Esophagus muscularis mucosa (tissue), 4 donors: ENCODE measurements at places on chromosomes 2 and 18.
A peak's percentile ranks its signal among the peaks of the same experiment; 100 is the strongest.

- DNase-seq = no peak
Observed at GRCh38 chr2:70192516-70192915, 1.7 kb upstream of the C2orf42 start.

DNA sequence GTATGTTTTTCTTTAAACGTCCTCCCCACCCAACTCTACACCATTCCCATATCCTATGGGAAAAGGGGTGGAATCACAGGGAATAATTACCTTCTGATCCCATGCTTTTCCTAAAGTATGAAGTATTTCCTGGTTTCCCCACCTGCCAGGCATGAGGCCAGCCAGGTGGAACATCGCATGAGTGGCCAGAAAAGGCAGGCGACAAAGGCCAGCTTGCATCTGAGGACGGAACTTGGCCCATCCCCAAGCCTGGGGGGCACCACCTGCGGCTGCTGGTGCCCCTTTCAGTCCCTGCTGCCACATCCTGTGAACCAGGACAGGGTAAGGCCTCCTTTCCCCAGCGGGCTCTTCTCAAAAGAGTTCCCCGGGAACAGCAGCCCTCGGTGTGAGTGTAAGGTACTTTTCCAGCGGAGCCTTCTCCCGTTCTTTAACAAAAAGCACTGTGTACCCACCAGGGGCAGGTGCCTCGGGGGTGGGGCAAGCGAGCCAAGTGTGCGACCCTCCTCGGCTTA, 1.2 kb upstream of the ERFE start:
- DNase-seq = no peak

GRCh38 chr2:238409341-238410199, 17.2 kb upstream of the ASB1 start:
- DNase-seq = no peak

DNA sequence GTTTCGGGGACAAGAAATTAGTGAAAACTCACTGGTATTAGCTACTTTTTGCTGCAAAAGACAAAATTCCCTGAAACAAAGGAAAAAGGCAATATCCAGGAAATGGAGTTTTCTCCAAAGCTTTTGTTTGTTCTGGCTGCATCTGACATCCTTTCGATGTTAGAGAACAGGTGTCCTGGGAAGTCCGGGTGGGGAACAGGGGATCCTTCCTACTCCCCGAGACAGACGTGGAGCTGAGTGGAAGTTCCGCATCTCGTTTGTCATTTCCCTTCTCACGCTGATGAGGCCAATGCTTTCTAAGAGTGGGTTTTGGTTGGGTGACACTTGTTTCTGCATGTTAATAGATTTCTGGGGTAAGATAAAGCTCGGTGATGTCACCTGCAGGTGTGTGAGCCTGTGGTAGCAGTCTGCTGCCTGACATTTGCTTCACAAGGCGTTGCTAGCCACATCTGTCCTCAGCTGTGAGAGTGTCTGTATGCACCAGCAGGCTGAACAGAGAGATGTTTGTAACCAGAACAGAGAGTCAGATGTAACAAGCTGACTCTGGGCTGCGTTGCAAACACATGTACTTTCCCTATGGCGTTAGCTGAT, 125.9 kb downstream of the ACOXL start:
- DNase-seq = no peak

GRCh38 chr18:8982416-8983183, 119.9 kb upstream of the NDUFV2 start:
- no peak for DNase-seq

DNA sequence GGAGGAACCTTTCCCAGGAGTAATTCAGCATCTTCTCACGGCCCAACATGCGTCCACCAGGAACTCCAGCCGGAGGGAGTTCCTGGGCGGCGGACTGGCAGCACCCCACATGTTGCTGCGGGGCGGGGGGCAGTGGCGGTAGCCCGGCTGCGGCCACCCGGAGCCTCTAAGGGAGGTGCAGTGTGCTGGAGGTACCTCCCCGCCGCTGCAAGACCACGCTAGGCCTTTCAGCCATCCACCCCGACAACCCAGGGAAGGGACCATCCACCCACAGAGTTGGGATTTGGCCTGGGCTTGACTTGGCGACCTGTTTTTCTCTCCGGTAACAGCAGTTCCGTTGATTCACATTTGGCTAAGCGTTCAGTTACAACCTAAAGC, 625 bp downstream of the LYPD6 start:
- no peak for DNase-seq

GRCh38 chr2:236631281-236631855, 61.7 kb downstream of the ACKR3 start:
- no peak for DNase-seq

- DNase-seq = no peak
Observed at GRCh38 chr2:121664713-121665112, 15.5 kb upstream of the CLASP1 start.

GRCh38 chr2:73862987-73863386, 29.8 kb upstream of the ACTG2 start:
- no peak for DNase-seq

DNA sequence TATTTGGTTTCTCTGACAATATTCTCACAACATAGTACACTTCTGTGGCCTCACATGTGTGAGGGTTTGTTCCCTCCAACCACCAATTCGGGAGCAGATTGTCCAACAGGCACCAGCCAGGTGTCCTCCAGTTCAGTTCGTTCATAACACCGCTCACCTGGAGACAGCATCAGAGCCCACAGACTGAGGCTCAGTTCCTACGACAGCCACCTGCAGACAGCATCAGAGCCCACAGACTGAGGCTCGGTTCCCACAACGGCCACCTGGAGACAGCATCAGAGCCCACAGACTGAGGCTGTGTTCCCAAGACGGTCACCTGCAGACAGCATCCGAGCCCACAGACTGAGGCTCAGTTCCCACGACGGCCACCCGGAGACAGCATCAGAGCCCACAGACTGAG, 58.2 kb upstream of the SNTG2 start:
- DNase-seq = no peak

- DNase-seq = no peak
Observed at GRCh38 chr2:164903204-164903603, 52.1 kb downstream of the SLC38A11 start.

DNA sequence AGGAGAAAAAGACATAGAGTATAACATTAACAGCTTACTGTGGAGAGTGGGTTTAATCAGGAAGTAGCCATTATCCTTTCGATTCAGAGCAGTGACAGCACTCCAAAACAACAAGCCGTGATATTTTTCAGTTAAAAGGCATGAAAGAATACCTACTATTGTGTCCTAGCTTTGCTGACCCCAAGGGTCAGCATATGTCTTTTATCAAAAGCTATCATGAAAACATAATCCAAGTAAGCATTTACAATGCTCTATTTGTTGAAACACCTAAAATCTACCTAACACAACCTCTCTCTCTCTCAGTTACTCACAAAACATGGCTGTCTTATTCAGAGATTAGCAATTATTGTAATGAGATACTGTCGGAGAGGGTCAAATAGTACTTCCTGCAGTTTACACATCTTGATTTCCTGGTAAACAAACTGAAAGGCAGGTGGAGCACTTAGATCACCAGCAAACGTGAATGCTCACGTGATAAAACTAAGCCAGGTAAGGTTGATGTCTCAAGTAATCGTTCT, 100.0 kb downstream of the BAZ2B start:
- no peak for DNase-seq

- no peak for DNase-seq
Observed at GRCh38 chr2:155218945-155219344, 520.5 kb downstream of the KCNJ3 start.

- no peak for DNase-seq
Observed at GRCh38 chr2:229653531-229653930, 60.8 kb downstream of the DNER start.

- no peak for DNase-seq
Observed at GRCh38 chr2:148675708-148676107, 31.2 kb downstream of the EPC2 start.

DNA sequence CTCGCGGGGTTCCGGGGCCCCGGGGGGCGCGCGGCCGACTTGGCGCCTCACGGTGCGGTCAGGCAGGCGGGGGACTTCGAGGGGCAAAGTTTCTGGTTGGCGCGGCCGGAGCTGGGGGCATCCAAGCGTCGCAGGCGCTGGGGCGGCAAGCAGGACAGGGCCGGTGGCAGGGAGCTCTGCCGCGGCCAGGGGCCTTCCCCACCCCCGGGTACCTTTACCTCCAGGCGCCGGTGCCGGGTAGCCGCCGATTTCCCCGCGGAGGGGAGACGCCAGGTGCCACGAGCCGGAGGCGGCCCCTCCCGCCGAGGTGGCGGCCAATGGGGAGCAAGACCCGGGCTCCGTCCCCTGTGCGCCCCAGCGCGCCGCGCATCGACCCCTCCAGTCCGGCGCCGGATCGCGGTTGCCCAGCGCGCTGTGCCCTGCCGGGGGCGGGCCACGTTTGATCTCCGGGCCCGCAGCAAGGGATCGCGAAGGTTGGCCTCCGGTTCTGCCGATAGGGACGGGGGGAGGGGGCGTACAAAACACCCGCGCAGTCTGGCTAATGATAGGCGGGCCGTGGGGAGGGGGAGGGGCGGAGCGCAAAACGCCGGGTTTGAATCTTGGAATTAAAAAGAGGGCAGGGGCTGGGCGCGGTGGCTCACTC, at the start of gene ST8SIA5:
Gene ST8SIA5 (minus strand): TSS at position 495 of the 643 bp plus-strand sequence. CDS start 545 bp downstream, outside the sequence.
- DNase-seq = no peak

- DNase-seq = no peak
Observed at GRCh38 chr18:24227977-24228666, 89.3 kb downstream of the CABYR start.

DNA sequence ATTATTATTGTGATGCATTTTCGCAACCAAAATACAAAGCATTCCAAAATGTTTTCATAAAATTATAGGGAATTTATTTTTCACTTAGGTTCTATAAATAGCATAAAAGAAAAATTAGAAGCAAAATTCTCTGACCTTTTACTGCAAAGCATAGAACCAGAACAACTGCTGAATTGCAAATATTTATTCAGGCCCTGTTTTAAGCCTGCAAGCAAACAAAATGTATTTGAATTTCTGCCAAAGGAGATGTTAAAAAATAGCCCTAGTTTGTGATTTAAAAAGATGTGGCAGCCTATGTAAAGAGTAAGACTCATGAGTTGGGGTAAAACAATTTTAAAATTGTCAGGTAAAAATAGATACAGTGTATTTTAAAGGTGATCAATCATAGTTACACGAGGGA, 138.1 kb downstream of the KCNJ3 start:
- DNase-seq = no peak

DNA sequence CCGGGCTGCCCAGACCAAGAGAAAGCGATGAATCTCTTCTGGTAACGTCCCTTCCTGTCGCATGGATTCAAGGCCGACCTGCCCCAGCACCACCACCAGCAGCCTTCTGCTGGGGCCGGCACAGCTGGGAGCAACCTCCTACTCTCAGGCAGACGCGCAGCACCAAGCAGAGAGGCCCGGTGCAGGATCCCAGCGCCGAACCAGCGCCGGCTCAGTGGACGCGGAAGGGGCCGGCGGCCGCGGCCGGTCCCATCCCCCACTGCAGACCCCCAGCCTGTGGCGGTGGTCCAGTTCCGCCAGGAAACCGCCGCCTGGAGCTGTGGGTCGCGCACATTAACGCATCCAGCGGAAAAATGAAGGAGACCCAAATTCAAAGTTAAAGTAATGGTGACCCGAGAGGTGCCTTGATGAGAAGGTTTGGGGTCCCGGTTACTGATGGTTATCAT, 525 bp upstream of the MAL start:
- DNase-seq = no peak

GRCh38 chr18:11871501-11871900, 20.3 kb downstream of the CHMP1B start:
- no peak for DNase-seq

GRCh38 chr2:47250586-47251403, 95.7 kb upstream of the STPG4 start:
- DNase-seq = no peak

- no peak for DNase-seq
Observed at GRCh38 chr2:217756375-217757107, 246.3 kb downstream of the TNS1 start.

DNA sequence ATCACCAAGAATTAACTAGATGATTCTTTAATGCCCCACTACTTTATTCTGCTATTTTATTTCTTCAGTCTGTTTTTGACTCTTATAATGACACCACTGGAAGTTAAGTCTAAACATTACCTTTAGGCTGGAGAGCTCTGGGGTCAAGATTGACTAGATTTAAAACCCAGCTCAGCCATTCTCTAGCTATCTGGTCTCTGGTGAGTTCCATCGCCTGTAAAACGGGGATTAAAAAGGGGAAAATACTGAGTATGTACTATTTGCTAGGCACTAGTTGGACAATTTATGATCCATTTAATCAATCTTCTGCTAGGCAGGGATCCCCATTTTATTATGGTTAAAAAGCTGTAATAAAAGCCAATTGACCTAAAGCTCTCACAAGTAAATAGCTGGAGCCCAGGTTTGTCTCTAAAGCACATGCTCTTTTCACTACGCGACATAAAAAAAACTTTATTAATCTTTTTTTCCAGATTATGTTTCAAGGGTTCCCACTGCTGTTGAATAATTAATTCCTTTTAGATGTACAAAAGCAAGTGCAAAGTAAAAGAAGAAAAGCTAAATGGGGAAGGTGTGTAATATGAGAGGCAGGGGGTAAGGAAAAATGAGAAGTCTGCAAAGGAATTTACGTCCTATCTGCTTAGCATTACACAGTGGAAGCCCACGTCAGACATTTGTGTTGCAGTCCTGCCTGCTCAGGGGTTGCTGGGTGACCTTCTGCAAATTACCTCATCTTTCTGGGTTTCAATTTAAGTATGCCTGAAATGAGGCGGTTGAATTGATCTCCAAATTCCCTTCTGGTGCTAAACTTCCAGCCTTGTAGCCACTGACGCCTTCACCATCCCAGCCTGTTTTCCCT, 918 bp upstream of the NABP1 start:
- no peak for DNase-seq

GRCh38 chr2:27776097-27776496, 4.6 kb downstream of the MRPL33 start:
- DNase-seq = peak; percentile 92

DNA sequence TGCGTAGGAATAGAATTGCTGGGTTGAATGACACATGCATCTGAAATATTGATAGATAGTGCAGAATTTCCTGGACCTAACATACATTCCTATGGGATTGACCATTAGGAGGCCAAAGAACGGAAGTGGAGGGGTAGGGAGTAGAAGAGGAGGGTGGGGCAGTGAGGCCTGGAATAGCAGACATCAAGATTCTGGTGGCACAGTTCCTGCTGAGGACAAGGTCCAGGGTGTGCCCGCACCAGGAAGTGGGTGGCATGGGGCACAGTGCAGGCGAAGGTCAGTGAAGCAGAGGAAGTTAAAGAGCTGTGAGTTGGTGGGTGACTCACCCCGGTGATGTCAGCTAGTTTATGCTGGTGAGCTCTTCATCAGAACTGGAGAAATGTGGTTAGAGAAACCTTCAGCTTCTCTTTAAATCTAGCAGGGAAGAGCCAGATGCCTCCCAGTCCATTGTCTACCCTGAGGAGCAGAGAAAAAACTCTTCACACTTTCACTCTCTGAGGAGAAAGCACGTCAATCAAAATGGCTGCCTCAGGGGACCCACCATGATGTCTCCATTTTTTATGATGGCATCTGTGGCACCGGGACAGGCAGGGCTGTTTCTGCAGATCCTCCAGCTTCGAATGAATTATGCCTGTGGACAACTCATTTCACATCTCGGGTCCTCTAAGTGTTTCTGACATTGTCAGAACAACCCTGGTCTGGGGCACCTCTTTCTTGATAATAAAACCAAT, 55.9 kb upstream of the CTLA4 start:
- peak; percentile 62 for DNase-seq

- no peak for DNase-seq
Observed at GRCh38 chr18:10207682-10208345, 246.6 kb upstream of the APCDD1 start.

- DNase-seq = no peak
Observed at GRCh38 chr18:33573193-33573592, 4.8 kb upstream of the ASXL3 start.

- no peak for DNase-seq
Observed at GRCh38 chr2:102313471-102313870, 2.1 kb downstream of the IL1RL1 start.
